ENCODE measurements at places on chromosomes 2 and 18.

GRCh38 chr2:225117051-225117716 is 74.9 kb upstream of the DOCK10 start:
- DNase-seq = no peak

- DNase-seq = no peak
Observed at GRCh38 chr2:24220554-24221291, 45.9 kb downstream of the FAM228A start.

DNA sequence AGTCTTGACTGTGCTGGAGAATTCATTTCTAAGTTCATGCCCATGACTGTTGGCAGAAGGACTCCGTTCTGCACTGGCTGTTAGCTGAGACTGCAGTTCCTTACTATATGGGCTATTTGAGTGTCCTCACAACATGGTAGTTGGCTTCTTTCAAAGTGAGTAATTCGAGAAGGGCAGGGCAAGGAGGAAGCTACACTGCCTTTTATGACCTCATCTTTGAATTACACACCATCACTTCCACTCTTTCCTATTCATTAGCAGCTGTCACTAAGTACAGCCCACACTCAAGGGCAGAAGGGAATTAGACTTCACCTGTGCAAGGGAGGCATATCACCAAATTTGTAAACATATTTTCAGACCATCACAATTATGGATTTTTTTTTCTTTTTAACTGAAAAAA is 55.9 kb upstream of the EPAS1 start:
- DNase-seq = no peak

GRCh38 chr2:49948091-49948490 is 793.8 kb upstream of the FSHR start:
- no peak for DNase-seq

DNA sequence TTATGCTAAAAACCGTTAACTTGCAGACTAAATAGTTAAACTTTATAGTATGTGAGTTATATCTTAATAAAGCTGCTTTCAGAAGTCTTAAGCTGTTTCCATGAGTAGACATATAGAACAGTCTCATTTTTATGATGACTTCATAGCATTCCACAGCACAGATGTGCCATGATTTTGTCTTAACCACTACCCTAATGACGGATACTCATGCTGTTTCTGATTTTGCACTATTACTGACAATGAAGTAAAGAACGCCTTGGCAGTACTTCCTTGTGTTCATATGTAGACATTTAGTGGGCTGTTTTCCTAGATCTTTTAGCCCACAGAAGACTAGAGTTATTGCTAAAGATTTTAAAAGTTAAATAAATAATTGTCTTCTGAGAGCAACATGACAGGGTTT is 175.6 kb upstream of the RAB6C start:
- DNase-seq = no peak

DNA sequence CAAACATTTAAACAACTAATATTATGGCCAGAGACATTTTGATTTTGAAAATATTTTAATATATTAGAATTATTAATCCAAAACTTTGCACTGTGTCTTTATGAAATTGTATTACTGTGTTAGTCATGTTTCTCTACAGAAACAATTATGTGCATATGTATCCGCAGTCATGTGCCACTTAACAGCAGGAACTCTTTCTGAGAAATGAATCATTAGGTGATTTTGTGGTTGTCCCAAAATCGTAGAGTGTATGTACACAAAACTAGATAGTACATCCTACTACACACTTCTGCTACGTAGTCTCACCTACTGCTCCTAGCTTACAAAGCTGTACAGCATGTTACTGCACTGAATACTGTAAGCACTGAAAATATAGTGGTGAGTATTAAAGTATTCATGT is 479.2 kb upstream of the DSEL start:
- DNase-seq = no peak

- DNase-seq = peak; percentile 7
Observed at GRCh38 chr2:230472621-230473018, 56.6 kb downstream of the SP100 start.

GRCh38 chr2:231449503-231450054 is 14.7 kb downstream of the NCL start:
- DNase-seq = no peak

DNA sequence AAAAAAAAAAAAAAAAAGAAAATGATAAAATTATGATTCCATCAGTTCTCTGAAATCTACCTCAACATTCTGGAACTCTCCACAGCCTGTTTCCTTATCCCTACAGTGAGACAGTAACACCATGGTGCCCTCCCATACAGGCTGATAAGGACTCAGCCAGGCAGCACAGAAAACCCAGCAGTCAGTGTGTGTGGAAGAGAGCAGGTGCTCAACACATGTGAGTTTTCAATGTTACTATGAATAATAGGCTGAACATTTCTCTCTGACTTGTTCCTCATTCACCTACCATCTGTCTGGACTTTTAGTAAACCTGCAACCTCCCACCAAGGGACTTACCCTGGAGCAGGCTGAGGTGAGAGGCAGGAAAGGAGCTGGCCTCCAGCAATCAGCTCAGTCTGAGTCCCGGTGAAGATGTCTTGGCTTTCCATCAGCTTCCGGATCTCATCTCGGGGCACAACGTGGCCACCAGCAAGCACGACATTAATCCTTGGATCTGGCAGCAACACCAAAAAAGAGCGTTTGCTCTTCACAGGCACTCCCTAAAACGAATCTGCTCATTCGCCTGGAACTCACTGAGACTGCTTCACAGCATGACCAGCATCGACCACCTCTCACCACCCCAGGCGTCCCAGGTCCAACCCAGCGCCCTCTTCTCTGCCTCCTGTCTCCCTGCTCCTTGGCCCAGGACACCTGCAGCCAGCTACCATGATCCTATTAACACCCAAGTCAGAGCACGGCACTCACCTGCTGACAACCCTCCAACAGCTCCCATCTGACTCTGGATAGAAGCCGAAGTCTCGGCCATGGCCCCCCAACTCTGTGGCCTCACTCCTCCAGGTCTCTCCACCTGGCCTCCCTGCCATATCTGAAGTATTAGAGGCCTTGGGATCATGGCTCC is 16.5 kb downstream of the PASK start:
- DNase-seq = no peak

DNA sequence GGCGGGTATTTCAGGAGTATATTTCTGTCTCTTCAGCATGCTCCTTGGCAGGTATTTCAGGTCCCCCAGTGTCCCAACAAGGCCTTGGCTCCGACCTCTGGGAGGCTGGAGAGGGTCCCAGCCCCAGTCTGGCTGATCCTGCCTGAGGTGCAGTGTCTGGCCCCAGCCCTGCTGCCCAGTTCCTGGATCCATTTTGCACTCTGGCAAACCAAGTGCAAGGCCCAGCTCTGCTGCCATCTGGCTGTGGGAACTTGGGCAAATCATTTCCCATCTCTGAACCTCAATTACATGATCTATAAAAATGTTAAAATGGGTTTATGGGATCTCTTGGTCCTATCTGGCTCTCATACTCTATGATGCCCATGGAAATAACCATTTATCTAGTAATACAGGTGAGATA is 63.6 kb downstream of the ZBTB7C start:
- no peak for DNase-seq

DNA sequence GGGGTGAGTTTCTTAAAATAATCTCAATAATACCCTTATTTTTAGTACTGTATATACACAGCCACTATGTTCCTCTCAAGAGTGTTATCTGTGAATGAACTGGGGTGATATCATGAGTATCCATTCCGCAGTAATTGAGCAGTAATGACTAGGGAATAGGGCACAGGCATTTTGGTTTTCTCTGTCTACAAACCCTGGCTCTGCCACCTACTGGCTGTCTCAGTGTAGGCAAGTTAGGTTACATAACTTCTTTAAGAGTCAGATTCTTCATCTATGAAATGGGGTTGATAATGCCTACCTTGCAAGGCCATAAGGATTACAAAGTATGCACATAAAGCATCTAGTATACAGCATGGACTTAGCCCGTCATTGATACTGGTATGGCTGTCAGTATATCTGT is 555.8 kb downstream of the NRXN1 start:
- no peak for DNase-seq

DNA sequence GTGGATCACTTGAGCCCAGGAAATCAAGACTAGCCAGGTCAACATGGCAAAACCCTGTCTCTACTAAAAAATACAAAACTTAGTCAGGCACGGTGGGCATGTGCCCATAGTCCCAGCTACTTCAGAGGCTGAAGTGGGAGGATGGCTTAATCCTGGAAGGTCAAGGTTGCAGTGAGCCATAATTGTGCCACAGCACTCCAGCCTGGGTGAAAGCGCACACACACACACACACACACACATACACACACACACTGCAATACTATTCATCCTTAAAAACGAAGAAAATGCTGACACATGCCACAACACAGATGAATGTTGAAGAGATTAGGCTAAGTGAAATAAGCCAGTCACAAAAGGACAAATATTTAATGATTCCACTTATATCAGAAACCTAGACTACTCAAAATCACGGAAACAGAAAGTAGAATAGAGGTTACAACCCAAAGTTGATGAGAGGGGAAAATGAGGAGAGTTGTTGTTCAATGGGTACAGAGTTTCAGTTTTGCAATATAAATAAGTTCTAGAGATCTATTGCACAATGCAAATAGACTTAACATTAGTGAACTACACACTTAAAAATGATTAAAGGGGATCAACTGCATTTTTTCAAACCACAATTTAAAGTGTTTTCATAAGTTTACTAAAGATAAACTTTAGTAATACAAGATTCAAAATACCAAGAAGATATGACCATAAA is 114.5 kb downstream of the USP34 start:
- peak; percentile 34 for DNase-seq

DNA sequence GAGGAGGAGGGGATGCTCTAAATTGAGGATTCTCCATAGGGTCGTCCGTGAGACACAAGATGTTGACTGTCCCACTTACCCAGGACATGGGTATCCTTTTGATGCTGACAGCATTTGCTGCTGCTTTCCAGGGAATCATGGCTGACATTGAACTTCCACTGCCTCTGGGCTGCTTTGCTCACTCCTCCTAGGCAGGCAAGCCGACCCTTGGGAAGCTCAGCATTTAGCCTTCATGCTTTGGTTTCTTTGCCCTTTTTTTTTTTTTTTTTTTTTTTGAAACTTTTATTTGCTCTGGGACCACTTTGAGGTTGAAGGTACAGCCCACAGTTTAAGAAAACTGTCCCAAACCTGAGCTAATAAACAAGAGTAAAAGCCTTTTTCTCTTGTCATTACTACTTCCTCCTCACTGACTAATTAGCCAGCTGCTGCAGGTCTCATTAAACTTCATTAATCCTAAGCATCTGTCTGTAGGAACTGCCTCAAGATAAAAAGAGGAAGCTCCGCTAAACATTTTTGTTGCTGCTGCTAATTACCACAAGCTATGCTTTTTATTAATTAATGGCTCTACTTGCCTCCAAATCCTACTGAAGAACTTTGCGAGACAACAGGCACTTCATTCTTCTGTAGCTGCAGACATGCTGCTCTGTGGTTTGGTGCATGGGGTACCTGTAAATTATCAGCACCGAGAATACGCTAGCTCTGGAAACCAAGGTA is 125.4 kb downstream of the SPTBN1 start:
- no peak for DNase-seq

DNA sequence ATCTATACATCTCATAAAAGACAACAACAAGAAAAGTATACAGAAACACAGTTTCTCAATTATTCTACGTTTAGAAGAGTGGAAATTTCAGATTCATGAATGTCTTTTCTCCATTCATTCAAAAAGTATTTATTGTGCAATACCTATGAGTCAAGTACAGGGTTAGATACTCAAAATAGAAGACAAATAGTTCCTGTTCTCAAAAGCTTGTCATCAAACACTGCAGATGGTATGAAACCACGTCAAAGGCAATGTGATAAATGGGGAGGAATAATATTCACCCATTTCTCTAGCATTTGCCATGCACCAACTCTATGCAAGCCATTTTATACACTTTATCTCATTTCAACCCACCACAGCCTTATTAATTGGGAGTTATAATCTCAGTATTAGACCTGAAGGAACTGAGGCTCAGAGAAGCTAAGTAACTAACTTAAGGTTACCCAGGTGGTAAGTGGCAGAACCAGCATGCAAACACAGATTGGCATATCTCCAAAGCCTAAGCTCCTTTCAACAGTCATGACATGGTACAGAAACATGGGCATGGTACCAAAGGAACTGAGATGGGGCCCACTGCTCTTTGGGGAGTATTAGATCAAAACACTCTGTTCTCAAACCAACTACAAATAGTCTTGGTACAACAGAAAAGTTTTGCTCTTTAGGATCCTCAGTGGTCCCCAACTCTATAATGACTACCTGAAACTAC is 67.2 kb upstream of the NPAS2 start:
- peak; percentile 79 for DNase-seq

GRCh38 chr2:132439703-132440398 is 23.2 kb downstream of the GPR39 start:
- DNase-seq = no peak

DNA sequence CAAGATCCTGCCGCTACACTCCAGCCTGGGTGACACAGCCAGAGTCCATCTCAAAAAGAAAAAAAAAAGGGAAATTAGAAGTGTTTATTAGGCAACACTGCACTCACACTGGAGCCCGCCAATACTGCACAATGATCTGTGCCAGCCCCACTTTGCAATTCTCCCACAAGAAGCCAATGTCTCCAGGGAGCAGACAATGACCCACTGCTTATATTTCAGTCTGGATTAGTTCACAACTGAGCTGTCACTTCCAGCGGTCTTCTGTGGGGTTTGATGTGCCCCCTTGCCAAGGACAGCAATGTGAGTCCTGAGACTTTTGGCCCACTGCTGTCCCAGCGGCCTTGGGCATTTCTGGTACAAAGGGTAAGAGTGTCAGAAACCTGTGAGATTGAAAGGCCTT is 85.6 kb upstream of the PPM1B start:
- DNase-seq = no peak

DNA sequence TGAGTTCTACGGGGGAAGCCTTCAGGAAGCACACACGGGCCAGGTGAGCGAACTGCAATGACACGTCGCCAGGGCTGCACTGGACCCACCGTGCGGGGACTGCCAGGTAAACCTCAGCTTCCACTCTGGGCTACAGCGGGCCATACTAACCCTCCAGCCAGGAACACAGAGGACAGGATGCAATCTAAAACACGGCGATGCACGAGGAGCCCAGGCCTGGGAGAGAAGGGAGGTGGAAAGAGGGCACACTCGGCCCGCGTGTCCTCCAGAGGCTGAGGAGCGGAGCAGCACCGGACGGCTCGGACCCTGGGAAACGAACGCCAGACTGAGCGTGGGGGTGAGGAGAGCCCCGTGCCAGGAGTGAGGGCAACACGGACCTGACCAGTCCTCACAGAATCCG is 69.3 kb downstream of the HDAC4 start:
- no peak for DNase-seq

- DNase-seq = peak; percentile 87
Observed at GRCh38 chr2:12507295-12507694, 209.4 kb upstream of the TRIB2 start.
